ENCODE measurements at places on chromosomes 6 and 20. TPM values are rescaled to one million over a fixed set of nuclear protein-coding genes. Genes with fewer than 3 reads are reported as not detected.

Gene FOXF2
- 37.8 TPM for total RNA-seq

Gene OXT
- not detected for total RNA-seq

Gene GNMT
- not detected for total RNA-seq

Gene GLP1R
- total RNA-seq: not detected

Gene RAB5IF
- 85.1 TPM for total RNA-seq

Gene ETV7
- not detected for total RNA-seq

Gene ADGRB3
- total RNA-seq: 9.4 TPM

Gene CCM2L
- total RNA-seq: 5.8 TPM

Gene TMEM244
- total RNA-seq: not detected

DNA sequence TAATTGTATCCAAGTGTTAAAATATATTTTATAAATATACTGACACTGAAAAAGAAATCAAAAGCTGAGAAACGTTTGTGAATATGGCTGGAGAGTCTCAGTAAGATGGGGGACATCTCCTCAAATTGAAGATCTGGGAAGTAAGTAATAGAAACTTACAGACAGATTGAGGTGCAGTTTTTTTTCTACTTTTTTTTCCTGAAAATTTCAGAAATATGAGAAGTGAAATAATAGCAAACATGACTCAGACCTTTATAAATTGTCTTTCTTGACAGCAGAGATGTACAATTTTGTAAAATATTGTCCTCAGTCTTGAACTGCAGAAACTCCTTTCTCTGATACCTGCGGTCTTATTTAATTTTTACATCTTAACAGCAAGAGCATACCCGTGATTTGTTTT, 347.1 kb downstream of the UTRN start:
- no peak for DNase-seq

DNA sequence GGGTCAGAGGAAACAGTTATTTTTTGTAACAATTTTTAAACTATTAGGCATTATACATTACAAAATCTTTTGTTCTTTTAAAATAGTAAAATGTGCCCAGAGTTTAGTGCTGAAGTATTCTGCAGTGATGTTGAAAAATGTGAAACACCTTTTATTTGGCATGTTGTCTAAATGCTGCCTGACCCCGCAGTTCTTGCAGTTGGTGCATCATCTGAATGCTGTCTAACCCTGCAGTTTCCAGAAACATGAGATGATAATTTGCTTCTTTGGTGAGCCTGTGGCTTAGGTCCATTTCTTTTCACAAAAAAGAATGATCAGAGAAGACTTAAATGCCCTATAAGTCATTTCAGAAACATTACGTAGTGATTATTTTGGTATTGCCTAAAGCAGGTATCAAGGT, 82.4 kb downstream of the RNF217 start:
- DNase-seq: no peak

- no peak for DNase-seq
Observed at GRCh38 chr6:48423640-48424365, 312.8 kb upstream of the PTCHD4 start.

DNA sequence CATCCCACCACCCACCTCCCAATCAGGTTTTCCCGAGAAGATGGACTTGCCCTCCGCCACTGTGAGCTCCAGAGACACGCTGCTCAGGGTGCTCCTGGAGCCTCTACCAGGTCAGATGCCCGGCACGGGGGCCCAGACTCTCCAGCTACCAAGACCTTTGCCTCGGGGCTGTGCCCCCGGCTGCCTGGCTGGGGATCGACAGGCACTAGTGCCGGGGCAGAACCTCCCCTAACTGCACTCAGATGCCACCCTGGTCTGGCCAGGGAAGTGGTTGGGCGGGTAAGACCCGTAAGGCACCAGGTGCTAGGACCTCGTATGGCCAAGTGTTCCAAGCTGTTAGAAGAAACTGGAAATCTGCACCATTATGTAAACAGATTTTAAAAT, 100.7 kb downstream of the ASXL1 start:
- peak; percentile 65 for DNase-seq

GRCh38 chr6:94357381-94357980, 938.1 kb upstream of the EPHA7 start:
- no peak for DNase-seq

GRCh38 chr6:96164802-96165201, 149.0 kb downstream of the FUT9 start:
- DNase-seq: no peak

- no peak for DNase-seq
Observed at GRCh38 chr6:136795996-136796395, 3.7 kb upstream of the MAP3K5 start.

GRCh38 chr20:15191082-15191723, 853.8 kb upstream of the FLRT3 start:
- no peak for DNase-seq

DNA sequence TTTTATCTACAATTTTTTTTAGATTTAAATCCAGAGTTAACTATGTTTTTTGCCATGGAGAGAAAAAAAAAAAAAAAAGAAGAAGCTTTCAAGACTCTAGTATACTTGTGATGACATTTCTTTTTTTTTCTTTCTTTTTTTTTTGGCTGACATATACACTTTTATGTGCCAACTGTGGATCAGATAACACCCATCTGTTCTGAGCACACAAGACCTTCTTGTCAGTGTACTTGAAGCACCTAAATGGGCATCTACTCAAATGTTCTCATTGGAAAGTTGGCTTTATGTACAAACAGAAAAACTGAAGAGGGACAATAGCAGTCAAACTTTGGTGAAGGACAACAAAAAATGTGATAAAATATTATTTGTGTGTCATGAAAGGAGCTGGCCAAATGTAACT, 904.5 kb downstream of the GRIK2 start:
- no peak for DNase-seq

GRCh38 chr6:89458704-89459103, 25.8 kb downstream of the ANKRD6 start:
- no peak for DNase-seq

DNA sequence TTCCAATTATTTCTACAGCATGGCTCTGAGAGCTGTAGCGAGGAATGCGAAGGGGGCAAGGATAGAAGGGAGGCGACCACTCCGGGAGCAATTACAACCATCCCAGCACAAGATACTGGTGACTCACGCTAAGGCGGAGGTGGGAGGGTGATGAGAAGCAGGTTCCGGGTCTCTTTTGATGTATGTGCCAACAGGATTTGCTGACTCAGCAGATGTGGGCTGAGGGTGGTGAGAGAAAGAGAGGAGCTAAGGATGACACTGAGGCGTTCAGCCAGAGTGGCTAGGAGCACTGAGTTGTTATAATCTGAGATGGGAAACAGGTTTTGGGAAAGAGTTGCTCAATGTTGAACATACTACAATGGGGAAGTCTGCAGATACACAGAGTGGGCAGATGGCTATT, 9.3 kb upstream of the TXNDC5 start:
- DNase-seq: no peak

DNA sequence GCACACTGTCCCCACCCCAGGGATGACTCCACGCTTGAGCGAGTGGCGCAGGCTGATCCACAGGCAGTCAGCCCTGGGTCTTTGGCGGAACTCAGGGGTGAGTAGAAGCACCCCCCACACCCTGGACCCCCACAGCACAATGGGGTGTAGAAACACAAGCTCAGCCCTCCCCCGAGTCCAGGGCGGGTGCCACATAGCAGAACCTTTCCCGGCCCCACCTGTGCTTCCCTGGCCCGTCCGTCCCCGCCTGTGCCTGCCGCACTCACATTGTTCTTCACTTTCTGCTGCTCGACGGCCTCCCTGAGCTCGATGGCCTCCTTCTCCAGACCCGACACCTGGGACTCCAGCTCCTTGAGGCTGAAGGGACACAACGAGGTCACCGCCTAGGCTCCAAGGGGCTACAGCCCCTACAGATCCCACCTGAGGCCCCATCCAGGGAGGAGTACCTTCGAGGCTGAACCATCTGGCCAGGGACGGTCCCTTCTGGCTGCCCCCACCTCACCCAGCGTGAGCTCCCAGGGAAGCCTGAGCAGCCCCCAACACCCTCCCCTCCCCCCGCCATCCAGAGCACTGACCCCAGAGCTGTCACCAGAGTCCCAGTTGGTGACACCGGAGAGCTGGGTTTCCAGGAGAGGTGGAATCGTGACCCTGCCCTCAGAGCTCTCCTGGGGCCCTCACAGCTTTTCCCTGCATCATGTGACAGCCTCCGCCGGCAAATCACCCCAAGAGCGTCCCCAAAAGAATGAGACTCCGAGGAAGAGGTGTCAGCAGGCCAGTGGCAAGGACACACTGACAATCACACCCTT, 55.6 kb downstream of the DSTN start:
- peak; percentile 59 for DNase-seq

DNA sequence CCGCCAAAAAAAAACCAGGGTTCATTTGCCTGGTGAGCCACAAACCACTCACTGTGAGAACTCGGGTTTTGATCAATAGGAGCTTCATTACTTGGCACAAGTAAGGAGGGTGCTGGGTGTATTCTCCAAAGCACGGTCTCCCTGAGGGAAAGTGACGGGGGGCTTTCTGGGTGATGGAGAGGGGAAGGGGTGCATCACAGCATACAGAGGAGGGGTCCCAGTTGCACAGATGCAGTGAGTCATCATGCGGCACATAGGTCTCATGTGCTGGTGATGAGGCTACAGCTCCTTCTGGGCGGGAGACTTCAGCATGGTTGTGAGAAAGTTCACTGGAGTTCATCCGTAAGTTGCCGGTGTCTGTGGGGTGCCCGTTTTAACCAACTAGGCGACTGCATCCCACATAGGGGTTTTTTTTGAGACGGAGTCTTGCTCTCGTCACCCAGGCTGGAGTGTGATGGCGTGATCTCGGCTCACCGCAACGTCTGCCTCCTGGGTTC, 36.2 kb downstream of the SUN5 start:
- DNase-seq: peak; percentile 47

DNA sequence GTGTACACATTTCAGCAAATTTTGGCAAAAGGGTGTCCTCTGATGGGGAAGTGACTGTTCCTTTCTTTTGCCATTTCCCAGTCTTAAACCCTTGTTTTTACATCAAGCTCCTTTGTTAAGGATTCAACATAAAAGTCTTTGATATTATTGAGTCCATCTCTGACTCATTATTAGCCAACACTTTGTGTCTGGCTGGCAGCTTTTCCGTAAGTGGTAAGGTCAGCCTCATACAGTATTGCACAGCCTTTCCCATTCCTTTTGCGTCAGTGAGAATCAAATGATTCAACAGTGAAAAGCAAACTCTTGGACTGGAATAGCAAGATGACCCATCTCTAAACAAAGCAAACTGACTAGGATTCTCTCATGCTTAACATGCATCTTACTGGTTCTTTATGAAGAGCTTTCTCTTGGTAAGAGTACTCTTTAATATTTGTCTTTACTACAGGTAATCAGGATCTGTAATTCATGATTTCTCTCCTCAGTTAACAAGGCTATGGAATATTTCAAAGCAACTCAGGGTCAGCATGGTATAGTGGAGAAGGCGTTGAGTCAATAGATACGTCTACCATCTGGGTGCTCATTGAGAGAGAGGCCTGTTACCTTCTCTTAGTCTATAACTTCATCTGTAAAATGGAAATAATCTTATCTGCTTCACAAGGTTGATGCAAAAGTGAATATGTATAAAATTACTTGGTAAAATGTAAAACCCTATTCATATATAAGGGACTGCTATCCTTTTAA, 183.6 kb downstream of the PRL start:
- DNase-seq: peak; percentile 67

DNA sequence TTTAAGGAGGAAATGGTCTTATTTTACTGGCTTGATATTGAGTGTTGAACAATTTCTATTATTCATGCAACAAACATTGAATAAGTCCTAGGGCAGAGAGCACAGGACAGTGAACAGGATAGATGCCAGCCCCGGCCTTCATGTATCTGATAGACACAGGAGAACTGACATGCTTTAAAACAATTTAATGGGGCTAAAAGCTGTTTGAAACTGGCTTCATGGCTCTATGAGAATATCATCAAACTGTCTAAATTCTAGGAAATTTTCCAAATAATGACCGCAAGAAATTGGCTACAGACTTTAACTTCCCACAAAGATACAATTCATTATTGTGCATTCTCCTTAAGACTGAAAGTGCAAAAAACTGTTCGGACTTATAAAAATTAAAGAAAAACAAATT, 69.0 kb downstream of the ID4 start:
- DNase-seq: no peak

GRCh38 chr6:170182781-170183120, 108.1 kb downstream of the DLL1 start:
- no peak for DNase-seq

DNA sequence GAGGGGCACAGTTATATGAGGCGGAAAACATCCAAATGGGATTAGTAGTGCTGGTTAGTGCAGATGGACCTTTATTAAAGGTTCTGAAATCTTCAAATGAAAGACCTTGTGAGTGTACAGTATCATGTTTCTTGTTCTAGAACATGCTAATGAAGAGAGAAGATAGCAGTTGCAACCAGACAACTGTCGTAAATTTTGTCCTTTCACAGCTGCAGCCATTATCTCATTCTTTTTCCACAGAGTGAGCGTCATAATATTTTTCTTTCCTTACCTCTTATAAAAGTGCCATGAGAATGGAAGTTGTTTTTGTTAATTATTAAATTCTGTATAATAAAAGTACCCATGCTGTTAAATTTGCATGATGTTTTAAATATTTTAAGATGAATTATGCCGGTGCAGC, 4.4 kb upstream of the C6orf163 start:
- DNase-seq: no peak

- no peak for DNase-seq
Observed at GRCh38 chr20:9740486-9740885, 98.4 kb downstream of the PAK5 start.

GRCh38 chr20:51326201-51326819, 216.2 kb downstream of the NFATC2 start:
- DNase-seq: no peak

- DNase-seq: no peak
Observed at GRCh38 chr6:162750776-162751175, 23.0 kb downstream of the PACRG start.

GRCh38 chr6:134413241-134413643, 95.3 kb upstream of the SGK1 start:
- DNase-seq: no peak

- DNase-seq: peak; percentile 60
Observed at GRCh38 chr20:35604449-35604747, 11.2 kb upstream of the SPAG4 start.

DNA sequence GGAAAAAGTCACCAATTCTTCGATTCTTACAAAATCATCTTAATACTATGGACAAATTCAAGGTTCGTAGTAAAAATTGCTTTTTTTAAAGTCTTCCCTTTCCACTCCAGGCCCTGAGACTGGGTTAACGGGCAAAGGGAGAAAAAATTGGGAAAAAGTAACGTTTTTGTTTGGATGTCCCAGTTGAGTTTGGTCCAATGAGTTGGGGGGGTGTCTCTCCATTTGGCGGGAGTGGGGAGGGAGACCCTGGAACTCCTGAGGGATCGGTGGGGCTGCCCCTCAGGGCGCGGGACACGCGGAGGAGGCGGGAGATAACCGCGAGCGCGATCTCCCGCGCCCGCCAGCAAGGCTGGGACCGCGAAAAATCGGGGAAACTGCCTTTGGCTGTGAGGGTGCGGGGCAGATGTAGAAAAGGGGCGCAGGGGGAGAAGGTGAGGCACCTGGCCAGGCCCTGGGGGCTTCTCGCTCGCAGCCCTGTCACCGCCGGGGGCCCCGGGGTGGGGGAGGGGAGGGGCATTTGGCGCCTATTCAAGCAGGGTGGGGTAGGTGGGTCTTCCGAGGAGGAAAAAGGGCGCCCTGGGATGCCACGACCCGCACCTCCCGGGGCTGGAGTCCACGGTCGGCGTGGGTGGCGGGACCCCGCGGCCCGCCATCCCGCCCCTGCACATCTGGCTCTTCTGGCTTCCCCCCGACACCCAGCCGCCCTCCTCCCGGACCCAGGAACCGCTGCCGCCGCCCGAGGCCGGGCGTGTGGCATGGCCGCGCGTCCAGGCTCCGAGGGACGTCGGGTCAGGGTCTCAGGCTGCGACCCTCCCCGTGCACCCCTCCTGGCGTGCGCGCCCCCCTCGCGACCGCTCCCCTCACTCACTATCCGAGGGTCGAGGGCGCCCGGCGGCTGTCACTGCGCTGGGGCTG, 595 bp downstream of the FBXO5 start:
- DNase-seq: peak; percentile 69
